ENCODE measurements at places on chromosomes 2 and 18.
A peak's percentile ranks its signal among the peaks of the same experiment; 100 is the strongest.

GRCh38 chr2:148052687-148053086 lies 31.8 kb downstream of the MBD5 start:
- H3K27me3 ChIP-seq, result peaks cover 3% of the 10 kb centered on the region
- no peak for DNase-seq
- no peak overlapping the region for H3K4me3 ChIP-seq

DNA sequence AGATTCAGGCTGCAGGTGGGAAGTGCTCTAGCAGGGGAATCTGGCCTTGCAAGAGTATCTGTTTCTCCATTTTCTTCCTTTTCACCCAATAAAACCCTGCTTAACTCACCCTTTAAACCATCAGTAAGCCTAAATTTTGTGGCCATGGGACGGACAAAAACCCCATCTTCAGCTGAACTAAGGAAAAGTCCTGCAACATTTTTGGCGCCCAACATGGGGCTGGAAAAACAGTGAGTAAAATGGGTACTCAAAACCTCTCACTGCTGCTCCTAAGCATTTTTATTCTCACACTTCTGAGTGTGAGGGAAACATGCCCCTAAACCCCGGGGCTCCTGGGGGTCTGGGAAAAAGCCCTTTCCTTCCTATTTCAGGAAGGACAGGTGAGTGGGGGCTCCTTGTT lies 414.3 kb downstream of the ZNF804A start:
- H3K4me1 ChIP-seq, result no peaks in the 10 kb centered on the region
- peaks cover 19% of the 10 kb centered on the region for H3K36me3 ChIP-seq
- no peak overlapping the region for H3K27ac ChIP-seq
- peak; percentile 36 for DNase-seq
- H3K27me3 ChIP-seq, result no peaks in the 10 kb centered on the region
- no peak overlapping the region for H3K4me3 ChIP-seq

DNA sequence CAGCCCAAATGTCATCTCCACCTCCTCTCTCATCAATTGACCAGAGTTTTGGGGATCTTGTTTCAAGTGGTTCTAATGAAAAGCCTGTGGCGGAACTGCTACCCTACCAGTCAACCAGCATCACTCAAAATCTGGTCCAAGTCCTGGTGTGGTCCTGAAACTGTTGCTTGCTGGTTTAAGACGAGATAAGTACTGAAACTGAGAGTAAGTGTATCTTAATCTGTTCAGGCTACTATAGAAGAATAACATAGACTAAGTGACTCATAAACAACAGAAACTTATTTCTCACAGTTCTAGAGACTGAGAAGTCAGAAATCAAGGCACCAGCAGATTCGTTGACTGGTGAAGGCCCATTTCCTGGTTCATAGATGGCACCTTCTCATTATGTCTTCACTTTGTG lies 879 bp upstream of the GALNT5 start:
- no peaks in the 10 kb centered on the region for H3K36me3 ChIP-seq
- H3K4me1 ChIP-seq, result peaks cover 15% of the 10 kb centered on the region
- H3K4me3 ChIP-seq, result no peak overlapping the region
- DNase-seq, result no peak

DNA sequence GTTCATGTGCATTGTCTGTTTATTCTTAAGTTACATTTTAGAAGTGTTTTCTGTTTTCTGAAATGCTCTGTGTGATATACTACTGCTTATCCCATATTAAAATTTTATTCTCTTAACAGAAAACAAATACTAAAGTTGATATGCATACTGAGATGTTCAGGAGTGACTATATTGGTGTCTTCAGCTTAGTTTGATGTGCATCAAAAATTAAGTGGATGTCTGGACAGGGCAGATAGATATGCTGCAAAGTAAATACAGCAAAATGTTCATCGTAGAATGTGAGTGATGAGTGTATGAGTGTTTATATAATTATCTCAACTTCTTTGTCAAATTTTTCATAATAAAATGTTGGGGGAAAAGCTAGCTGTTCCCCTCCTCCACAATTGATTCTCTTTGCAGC lies 13.2 kb downstream of the VAPA start:
- no peak overlapping the region for H3K27ac ChIP-seq
- peaks cover 34% of the 10 kb centered on the region for H3K4me1 ChIP-seq
- H3K36me3 ChIP-seq, result no peaks in the 10 kb centered on the region
- no peak overlapping the region for H3K4me3 ChIP-seq
- no peaks in the 10 kb centered on the region for H3K27me3 ChIP-seq
- no peak for DNase-seq

DNA sequence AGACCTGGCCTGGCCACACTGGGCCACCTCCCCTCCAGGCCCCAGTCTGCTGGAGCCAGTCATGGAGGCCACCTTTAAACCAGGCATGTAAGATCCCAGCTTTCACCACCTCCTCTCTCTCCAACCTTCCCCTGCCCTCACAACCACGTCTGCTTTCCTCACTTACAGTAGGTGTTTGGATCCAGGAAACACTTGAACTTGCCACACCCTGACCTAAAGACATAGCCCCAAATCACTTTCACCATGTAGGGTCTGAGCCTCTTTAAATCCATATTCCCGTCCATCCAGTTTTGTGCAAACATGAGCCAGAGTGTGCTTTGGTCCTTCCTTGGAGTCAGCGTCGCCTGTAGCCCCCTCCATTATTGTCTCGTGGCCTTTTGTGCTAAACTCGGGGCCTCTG lies 66.8 kb downstream of the NRP2 start:
- H3K36me3 ChIP-seq, result peaks cover 13% of the 10 kb centered on the region
- no peak overlapping the region for H3K27ac ChIP-seq
- no peak for DNase-seq
- peaks cover 6% of the 10 kb centered on the region for H3K27me3 ChIP-seq
- H3K4me3 ChIP-seq, result no peak overlapping the region

GRCh38 chr2:240248721-240249422 lies 108.4 kb upstream of the OTOS start:
- H3K36me3 ChIP-seq, result peaks cover 4% of the 10 kb centered on the region
- H3K4me3 ChIP-seq, result no peak overlapping the region
- no peak for DNase-seq

- H3K36me3 ChIP-seq, result peaks cover 5% of the 10 kb centered on the region
- no peak for DNase-seq
- H3K4me3 ChIP-seq, result no peak overlapping the region
- no peaks in the 10 kb centered on the region for H3K27me3 ChIP-seq
- H3K4me1 ChIP-seq, result peaks cover 4% of the 10 kb centered on the region
- no peak overlapping the region for H3K27ac ChIP-seq
Observed at GRCh38 chr2:29187926-29188325, 72.7 kb downstream of the CLIP4 start.

DNA sequence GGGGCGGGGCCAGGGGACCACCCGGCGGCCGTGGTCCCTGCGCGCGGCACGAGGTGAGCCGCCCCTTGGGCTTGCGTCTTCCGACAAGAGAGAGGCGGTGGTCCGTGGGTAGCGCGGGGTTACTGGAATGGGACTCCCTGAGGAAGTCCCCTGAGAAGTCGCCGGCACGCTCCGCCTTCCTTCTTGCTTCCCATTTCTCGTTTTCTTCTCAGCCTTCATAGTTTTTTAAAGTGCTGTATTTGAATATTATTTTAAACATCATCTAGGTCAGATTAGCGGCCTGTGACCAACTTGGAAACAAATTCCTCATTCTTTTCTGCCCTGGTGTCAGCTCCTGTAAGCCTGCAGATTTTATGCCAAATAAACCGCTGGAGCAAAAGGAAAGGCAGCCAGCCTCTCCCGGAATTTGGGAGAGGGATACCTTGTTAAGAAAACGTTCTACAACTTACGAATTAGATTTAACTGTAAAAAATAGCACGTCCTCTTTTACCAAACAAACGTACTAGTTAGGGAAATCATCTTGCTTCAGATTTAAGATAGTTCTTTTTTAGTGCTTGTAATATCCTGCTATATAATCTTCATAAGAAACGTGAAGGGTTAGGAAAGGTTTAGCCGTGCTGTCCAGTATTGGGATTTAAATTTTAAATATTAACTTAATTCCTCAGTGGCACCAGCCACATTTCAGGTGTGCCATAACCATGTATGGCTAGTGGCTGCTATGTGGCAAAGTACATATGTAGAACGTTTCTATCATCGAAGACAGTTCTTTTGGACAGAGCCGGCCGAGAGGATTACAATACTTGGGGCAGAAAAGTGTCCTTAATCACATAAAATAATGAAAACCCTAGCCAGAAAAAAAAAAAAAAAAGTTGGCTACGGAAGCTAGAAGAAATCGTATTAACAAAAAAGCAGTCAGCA lies 628 bp upstream of the PTPN2 start:
- H3K27ac ChIP-seq, result peak overlapping the region; percentile 79
- peaks cover 14% of the 10 kb centered on the region for H3K27me3 ChIP-seq
- H3K36me3 ChIP-seq, result no peaks in the 10 kb centered on the region
- H3K4me3 ChIP-seq, result peak overlapping the region; percentile 97
- peaks cover 21% of the 10 kb centered on the region for H3K4me1 ChIP-seq

DNA sequence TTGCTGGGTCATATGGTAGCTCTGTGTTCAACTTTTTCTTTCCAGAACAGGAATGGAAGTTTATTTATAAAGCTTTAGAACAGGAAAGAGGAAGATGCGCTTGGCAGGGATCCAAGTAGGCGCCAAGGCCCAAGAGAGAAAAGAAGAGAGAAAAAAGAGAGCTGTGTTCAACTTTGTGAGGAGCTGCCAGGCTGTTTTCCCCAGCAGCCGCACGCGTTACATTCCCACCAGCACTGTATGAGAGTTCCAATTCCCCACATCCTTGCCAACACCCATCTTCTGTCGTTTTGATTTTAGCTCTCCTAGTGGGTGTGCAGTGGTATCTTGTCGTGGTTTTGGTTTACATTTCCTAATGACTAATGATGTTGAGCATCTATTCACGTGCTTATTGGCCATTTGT lies 51.4 kb downstream of the KCNF1 start:
- no peaks in the 10 kb centered on the region for H3K27me3 ChIP-seq
- DNase-seq, result no peak
- peaks cover 4% of the 10 kb centered on the region for H3K4me1 ChIP-seq

- no peak for DNase-seq
- peak overlapping the region; percentile 97 for H3K27ac ChIP-seq
- no peaks in the 10 kb centered on the region for H3K36me3 ChIP-seq
- peak overlapping the region; percentile 99 for H3K4me3 ChIP-seq
- peaks cover 22% of the 10 kb centered on the region for H3K4me1 ChIP-seq
- peaks cover 18% of the 10 kb centered on the region for H3K27me3 ChIP-seq
Observed at GRCh38 chr2:55048508-55049042, 1.7 kb downstream of the RTN4 start.

- no peaks in the 10 kb centered on the region for H3K36me3 ChIP-seq
- H3K4me3 ChIP-seq, result no peak overlapping the region
- peaks cover 4% of the 10 kb centered on the region for H3K4me1 ChIP-seq
- H3K27ac ChIP-seq, result no peak overlapping the region
- no peak for DNase-seq
- H3K27me3 ChIP-seq, result peaks cover 2% of the 10 kb centered on the region
Observed at GRCh38 chr2:205193836-205194228, 488.5 kb upstream of the NRP2 start.

DNA sequence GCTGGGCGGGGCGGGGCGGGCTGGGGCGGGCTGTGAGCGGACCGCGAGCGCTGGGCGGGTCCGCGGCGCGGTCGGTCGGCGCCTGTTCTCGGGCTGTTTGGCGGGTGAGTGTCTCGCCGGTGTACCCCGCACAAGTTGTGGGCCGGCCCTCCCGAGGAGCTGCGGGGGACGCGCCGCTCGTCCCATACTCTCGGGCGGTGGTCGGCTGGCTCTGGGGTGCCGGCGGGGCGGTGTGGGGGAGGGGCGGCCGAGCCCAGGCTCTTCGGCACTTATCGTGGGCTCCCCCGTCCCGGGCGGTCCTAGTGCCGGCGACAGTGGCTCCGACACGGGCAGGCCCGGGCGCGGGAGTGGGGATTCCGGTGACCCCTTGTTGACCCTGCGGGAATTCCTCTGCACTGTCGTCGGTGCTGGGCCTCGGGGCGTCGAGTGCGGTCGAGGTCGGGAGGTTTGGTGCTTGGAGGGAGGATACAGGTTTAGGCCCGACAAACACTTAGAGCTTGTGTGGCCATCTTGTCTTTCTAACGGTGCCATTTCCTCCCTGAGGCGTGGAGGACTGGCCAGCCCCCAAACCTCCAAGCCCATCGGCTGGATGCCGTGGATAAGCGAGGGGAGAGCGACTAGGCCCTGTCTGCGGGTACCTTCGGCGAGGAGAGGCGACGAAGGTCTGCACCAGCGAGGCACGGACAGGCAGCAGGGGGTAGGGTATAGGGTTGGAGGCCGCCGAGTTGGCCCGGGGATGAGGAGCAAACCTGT lies at the start of gene SEPTIN2:
SEPTIN2 (plus strand) TSS at position 47 of the 753 bp plus-strand sequence. CDS start 8,308 bp downstream, outside the sequence.
- peaks cover 10% of the 10 kb centered on the region for H3K27me3 ChIP-seq
- peak within 1 kb of the TSS; percentile 100 for H3K27ac ChIP-seq
- DNase-seq, result peak; percentile 45
- H3K4me1 ChIP-seq, result peaks cover 35% of the 10 kb centered on the region
- H3K4me3 ChIP-seq, result peak within 1 kb of the TSS; percentile 97

DNA sequence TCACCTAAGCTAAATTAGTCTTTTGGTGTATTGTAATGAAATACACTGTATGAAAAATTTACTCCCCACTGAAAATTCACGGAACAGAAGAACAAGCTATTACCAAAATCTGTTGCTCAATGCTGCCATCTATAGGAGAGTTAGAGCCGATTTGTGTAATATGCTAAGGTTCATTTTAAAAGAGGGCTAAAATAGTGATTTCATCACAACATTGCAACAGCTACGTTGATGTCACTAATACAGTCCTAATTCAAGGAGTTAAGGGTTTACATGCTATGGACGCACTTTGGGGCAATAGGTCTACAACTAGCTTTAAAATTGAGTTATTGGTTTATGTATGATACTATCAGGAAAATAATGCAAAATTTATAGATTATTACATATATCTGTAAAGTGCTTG lies 3.0 kb upstream of the IRS1 start:
- H3K27ac ChIP-seq, result no peak overlapping the region
- peaks cover 3% of the 10 kb centered on the region for H3K4me1 ChIP-seq
- H3K4me3 ChIP-seq, result no peak overlapping the region

DNA sequence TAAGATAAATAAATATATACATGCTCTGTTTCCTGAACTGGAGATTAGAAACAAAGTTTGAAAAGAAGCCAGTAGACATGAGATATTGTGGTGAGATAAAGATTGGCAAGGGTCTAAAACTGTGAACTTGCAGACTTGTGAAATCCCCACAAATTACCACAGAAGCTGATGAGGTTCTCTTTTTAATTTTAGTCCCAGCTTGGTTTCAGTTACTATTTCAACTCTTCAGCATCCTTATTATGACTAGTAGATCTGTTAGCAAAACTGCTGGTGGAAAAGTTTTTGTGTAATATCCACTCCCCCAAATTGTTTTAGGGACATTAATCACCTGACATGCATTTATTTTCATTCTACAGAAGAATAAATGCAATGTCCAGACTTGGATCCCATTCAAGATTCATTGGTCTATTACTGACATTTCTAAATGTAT lies 20.8 kb downstream of the RASGRP3 start:
- H3K27me3 ChIP-seq, result no peaks in the 10 kb centered on the region
- no peak overlapping the region for H3K4me3 ChIP-seq
- H3K36me3 ChIP-seq, result no peaks in the 10 kb centered on the region
- no peak overlapping the region for H3K27ac ChIP-seq
- DNase-seq, result no peak
- H3K4me1 ChIP-seq, result no peaks in the 10 kb centered on the region

Data from glutamatergic neuron (in vitro differentiated cells).